ENCODE measurements at places on chromosomes 13 and 19.

GRCh38 chr13:100460791-100461190 lies 127.8 kb downstream of the GGACT start:
- no peak for DNase-seq

GRCh38 chr13:112179421-112179820 lies 112.5 kb downstream of the SOX1 start:
- no peak for DNase-seq

- DNase-seq = no peak
Observed at GRCh38 chr13:43293986-43294385, 270.6 kb downstream of the DNAJC15 start.

DNA sequence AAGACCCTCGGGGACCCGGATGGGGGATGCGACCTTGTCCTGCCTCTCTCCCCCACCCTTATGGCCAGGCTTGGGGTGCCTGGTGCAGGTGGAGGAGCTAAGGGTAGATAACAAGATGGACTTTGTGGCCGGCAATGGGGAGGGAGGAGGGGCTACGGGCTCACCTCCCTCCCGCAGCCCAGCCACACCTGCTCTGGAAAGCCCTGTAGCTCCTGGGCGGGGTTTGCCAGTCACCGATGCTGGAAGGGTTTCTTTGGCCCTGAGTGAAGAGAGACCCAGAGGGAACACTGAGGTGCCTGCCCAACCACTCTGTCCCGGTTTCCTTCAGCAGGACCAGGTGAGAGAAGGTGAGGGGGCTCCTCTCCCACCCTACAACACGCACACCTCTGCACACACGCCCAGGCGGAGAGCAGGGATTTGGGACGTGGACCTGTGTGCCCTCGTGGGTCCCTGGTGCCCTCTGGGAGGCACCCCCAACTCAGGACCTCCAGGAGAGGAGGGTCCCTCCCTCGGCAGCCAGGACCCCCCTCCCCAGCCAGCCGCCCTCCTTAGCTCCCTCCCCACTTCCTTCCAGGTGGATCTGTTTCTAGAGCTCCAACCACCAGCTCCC lies at the start of gene FUT2:
Gene FUT2 (plus strand): TSS at position 229 of the 610 bp plus-strand sequence. CDS start 6,986 bp downstream, outside the sequence.
- peak; percentile 57 for DNase-seq

DNA sequence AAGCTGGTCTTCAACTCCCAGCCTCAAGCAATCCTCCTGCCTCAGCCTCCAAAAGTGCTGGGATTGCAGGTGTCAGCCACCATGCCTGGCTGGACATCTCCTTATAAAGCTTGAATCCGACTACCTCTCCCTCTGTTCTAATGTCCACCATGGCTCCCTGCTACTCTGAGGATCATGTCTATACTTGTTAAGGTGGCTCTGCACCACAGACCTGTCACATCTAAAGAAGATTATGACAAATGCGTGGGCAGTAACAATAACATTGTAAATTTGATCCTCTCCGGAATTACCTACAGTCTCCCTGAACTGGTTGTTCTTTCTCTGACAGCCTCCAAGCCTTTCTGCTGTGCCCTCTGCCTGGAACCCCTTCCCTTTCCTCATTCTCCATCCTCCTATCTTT lies 1.8 kb downstream of the NXNL1 start:
- DNase-seq = no peak

- DNase-seq = no peak
Observed at GRCh38 chr19:39133431-39134270, 8.1 kb downstream of the PAK4 start.

- no peak for DNase-seq
Observed at GRCh38 chr13:45602183-45603170, 13.1 kb downstream of the ERICH6B start.

DNA sequence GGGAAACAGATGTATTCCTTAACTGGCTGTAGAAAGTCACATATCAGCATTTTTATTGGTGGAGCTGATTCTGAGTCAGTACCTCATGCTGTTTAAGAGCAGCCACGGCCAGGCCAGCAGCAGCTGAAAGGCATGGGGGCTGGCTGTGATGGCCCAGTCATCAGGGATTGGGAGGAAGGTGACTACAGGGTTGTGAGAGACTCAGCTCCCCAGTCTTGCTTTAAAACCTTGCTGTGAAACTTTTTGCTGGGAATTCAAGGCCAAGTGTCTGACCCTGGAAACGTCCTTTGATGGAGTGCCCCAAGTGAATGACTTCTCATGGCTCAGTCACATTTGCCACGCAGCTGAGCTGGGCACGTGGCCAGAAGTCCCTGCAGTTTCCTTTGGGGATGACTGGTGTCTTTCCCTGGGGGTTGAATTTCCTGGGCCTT lies 39.1 kb upstream of the RNF113B start:
- peak; percentile 35 for DNase-seq

DNA sequence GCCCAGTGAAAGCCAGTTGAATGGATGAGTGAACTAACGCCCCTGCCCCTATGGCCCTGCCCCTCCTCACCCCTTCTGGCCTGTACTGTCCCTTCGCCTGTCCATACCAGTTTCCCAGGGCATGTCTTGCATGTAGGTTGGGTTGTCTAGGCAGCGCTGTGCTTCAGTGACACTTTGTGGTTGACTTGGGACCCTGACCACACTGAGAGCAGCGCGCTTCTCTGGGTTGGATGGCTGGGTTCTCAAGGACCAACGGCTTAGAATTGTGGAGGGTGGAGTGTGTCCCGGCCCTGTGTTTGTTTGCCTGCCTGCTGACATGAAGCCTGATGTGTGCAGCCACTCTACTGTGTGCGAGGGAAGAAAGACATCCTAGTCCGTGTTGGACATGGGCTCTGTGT lies 15.8 kb downstream of the GATAD2A start:
- DNase-seq = no peak

DNA sequence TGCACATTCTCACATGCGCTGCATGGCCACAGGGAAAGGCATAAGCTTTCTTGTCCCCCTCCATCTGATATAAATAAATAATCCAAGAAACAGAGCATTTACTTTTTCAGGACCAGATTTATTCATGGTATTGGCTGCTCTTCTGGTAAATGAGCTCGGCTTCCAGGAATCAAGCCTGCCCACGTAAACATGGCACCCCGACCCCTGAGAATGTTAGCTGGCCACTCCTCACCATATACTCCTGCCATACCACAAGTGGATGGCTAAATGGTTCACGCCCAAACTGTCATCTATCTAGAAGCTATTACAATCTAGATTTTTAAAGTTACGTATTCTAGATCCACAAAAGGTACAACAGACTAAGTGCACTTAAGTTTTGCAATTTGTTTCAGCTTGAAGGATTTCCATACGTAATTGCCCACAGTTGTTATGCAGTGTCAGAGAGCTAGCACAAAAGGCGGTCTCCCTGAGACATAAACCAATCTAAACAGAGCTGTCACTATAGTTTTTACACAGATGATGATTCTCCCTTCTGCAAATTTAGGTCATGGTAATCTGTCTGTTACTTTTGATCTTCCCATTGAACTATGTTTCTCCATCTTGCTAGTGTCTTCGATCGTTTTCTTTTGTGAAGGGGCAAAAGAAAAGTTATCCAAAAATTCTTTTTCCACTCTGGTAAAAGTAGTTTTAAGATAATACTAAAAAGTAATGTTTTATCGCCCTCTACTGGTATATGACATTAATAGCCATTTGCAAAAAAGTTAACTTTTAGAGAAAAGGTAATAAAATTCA lies 16.2 kb upstream of the FOXO1 start:
- no peak for DNase-seq

GRCh38 chr19:42191330-42191729 lies 26.1 kb downstream of the DEDD2 start:
- no peak for DNase-seq

GRCh38 chr13:41458761-41459431 lies 1.5 kb downstream of the RGCC start:
- DNase-seq = no peak

GRCh38 chr13:104571161-104571892 lies 1505.1 kb upstream of the SLC10A2 start:
- peak; percentile 68 for DNase-seq

GRCh38 chr19:28535352-28535775 lies 677.6 kb downstream of the UQCRFS1 start:
- no peak for DNase-seq

DNA sequence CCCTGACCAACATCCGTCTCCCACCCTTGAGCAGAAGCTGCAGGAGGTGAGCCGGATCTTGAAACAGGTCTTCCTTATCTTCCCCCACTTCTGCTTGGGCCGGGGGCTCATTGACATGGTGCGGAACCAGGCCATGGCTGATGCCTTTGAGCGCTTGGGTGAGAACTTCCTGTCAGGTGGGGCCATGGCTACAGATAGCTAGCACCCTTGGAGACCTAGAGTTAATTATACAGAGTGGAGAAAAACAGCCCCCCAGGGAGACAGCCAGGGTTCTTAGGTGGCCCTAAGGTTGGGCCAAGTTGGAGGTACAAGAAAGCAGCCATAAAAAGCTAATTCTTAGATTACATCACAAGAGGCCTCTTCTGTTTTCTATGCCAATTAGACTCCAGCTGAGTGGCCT lies 8.9 kb upstream of the ARHGAP45 start:
- DNase-seq = no peak

GRCh38 chr13:72458701-72459100 lies 268.7 kb downstream of the MZT1 start:
- no peak for DNase-seq

DNA sequence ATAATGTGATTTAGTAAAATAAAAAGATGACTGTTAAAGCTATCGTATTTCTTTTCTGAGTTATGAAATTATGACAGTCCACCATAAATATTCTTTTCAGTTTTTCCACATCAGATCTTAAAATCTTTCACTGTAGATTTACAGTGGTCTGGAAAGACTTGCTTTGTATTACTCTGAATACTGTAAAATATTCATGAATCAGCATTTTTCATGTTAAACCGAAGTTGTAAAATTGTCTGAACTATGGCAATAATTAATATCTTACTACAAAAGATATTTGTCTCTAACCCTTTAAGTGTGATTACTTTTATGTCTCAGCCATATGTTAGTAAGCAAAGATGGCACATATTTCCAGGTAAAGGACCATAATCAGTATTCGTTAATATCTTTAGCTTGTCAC lies 1397.2 kb upstream of the PCDH9 start:
- no peak for DNase-seq

- DNase-seq = no peak
Observed at GRCh38 chr19:50465000-50465399, 11.3 kb upstream of the EMC10 start.

GRCh38 chr13:90197722-90198121 lies 1149.8 kb upstream of the MIR17HG start:
- no peak for DNase-seq

- DNase-seq = no peak
Observed at GRCh38 chr13:34322743-34323074, 504.8 kb downstream of the RFC3 start.

DNA sequence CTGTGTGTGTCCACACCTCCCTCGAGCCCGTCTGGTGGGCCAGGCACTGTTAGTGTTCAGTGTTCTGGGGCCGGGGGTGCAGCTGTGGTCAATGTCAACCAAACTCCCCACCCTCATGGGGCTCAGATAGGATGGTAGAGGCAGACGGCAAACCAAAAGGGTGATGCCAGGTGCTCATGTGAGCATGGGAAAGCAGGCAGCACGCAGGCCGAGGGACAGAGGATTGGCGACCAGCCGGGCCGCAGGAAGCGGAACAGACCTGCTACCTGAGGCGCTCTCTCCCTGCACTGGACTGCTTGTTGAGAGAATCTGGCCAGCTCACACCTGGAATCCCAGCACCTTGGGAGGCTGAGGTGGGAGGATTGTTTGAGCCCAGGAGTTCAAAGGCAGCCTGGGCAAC lies 29.1 kb downstream of the DHX34 start:
- no peak for DNase-seq

DNA sequence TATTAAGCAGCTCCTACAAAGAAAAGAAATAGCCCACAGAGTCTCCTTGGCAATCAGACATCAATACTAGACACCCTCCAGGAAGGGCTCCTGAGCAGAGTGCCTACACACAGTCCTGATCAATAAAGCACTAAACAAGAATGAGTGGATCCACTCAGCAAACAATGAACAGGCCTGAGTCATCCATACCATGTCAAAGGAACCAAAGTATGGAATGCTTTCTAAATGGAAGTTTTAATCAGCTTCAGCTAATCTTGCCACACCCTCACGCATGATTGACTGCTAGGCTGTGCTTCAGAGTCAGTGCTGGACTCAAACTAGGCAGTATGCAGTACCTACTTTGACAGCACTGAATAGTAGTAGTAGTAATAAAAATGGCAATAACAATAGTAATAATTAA lies 392.7 kb upstream of the HTR2A start:
- DNase-seq = no peak

GRCh38 chr13:87234981-87235380 lies 436.2 kb upstream of the SLITRK5 start:
- no peak for DNase-seq

- peak; percentile 72 for DNase-seq
Observed at GRCh38 chr19:49150106-49150943, 4.9 kb downstream of the HRC start.

DNA sequence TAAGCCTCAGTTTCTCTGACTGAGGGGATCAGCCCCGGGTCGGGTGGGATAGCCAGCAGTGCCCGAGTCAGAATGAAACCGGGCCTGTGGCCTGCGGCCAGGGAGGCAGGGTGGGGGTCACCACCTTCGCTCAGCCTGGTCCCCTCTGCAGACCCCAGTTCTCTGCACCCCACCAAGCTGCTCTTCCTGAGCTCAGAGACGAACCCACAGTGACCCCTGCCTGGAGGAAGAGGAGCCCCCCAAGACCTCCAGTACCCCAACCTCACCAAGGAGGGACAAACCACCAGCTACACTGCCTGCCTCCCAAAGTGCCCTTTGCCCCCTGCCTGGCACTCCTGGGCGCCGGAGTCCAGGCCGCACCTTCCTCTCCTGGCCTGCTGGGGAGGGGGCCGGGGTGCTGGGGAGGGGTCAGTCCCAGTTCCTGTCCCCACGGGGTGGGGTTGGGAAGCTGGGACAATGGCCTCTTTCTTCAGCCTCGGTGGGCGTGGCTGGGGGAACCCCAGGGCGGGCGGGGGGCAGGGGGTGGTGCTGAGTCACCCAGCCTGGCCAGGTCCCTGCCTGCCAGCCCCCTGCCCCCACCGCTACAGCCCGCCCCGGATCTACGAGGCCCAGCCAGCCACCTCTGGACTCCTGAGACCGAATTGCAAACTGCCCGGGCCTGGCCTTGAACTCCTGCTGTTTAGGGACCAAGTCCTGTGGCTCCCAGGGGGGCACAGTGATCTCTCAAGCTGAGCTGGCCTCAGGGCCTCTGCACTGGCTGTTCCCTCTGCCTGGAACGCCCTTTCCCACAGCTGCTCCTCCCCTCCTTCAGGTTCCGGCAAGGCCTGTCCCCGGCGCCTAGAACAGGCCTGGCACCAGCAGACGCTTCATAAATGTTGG lies 14.3 kb downstream of the ZBTB7A start:
- DNase-seq = no peak

GRCh38 chr19:43507880-43508279 lies 3.3 kb upstream of the PHLDB3 start:
- no peak for DNase-seq

GRCh38 chr19:1672769-1673644 lies 20.6 kb upstream of the TCF3 start:
- DNase-seq = no peak

GRCh38 chr13:50910485-50910805 lies 854 bp downstream of the RNASEH2B start:
- no peak for DNase-seq

Data from COR-L47 (cell line).